Mammary epithelial cell (primary cell): ENCODE measurements at places on chromosomes 12 and 14.

- no peak for DNase-seq
Observed at GRCh38 chr14:92450351-92451070, 63.1 kb upstream of the RIN3 start.

DNA sequence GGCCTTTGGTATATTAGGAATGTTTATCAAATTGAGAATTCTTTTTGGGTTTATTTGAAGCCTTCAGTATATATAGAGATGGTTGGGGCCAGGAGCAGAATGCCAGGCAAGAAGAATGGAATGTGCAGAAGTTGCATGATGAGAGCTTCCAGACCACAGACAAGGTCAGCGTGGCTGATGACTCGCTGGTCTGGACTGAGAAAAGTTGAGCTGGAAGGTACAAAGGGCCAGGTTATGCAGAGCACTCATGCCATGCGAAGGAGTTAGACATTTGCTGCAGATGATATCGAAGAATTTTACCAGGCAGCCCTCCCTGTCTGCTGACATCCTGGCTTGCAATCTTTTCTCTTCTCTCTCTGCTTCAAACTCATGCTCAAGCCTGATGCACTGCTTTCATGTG, 196.2 kb upstream of the ARHGAP5 start:
- DNase-seq, result peak; percentile 87

GRCh38 chr12:49195736-49196135, 6.9 kb upstream of the TUBA1A start:
- no peak for DNase-seq

GRCh38 chr12:2796187-2796666, 1.5 kb downstream of the FKBP4 start:
- DNase-seq, result peak; percentile 21

GRCh38 chr12:19388131-19388549, 51.2 kb upstream of the AEBP2 start:
- no peak for DNase-seq

DNA sequence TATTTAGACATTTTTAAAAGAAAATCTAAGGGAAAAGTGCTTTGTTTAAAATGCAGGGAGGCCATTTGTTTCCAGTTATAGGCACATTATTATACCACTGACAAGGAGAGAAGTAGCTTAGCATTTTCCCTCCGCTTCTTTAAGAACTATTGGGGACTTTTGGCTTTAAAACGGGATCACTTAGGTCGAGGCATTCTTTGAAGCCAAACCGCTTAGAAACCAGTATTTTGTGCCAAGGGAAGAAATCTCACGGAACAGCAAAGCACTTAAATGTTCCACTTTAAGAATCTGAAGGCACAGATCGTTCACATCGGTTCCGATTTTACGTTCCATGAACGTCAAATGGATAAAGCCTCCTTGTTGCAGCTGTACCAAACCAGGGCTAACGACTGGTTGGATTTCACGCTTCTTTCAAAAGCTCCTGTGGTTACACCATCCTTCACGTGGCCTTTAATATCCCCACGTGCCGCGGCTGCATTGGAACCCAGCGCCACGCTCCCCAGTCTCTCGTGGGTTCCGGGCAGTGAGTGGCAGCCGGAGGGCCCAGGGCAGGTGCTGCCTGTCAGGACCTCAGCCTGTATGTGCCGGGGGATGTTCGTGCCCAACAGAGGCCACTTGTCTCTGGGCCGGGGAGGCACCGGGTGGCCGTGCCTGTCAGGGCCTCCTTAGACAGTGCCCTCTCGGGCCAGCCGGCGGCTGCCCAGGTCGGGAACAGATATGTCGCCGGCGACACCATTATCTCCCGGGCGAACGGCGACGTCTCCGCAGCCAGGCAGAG, 195.4 kb downstream of the KIF26A start:
- DNase-seq, result no peak

GRCh38 chr12:68239309-68239982, 13.8 kb upstream of the IL26 start:
- DNase-seq, result no peak

DNA sequence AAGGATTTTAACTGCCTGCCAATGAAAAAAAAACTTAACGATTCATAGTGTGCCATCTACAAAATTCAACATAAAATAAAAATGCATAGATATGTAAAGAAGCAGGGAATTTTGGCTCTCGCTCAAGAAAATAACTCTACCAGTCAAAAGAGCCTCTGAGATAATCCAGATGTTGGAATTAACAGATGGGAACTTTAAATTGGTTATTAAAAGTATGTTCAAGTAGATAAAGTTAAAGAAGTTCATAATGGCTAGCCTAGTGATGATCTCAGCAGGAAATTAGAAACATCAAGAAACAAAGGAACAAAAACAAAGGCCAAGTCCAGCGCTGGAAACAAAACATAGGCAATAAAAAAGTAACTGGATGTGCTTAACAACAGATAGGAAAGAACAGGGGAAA, 23.1 kb downstream of the PIK3C2G start:
- no peak for DNase-seq

DNA sequence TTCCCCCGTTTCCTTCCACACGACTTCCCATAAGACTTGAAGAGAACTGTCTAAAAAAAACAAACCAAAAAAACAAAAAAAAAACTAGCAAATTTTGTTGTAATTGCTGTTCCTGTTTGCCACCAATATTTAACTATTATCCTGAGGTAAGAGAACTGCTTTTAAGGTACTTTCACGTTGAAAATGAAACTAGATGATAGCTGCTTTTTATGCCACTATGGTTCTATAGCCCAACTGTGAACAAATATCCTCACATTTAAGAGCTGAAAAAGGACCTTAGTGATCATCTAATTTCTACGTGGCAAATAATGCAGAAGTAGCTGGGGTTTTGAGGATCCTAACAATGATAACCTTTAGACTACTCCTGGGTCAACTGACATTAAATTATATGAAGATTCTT, 98.6 kb downstream of the TAOK3 start:
- no peak for DNase-seq

GRCh38 chr12:68207276-68207675, 18.3 kb downstream of the IL26 start:
- no peak for DNase-seq

DNA sequence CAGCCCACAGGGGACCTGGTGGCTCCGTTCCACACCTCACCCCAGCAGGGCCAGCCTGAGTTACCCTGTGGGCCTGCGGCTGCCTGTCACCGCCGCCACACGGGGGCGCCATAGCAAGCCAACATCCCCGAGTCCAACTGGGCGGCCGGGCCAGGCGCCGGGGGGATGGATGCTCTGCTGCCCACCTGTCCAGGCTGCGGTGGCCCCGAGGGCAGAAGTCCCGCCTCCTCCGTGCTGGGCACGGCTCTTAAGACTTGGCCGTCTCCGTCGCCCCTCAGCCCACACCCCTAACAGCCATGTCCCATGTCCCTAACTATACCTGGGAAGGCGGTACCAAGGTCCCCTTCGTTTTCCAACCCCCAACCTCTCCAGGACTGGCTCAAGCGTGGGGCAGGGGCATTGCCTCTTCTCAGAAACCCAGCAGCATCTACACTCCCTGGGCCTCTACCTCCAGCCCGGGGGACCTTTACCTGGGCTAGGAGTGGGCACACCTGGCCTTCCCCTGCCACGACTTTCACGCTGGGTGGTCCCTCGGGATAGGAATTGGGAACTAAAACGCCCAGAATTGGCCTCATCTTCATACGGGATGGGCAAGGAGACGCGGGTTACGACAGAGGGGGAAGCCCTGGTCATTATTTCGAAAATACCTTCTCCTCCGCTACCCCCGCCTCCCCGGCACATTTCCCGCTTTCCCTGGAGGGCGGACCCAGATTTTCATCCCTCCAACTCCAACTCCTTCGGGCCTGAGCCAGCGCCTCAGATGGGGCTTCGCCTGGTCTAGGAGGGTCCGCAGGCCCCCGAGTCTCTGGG, 1.1 kb upstream of the CYP46A1 start:
- DNase-seq, result peak; percentile 60

DNA sequence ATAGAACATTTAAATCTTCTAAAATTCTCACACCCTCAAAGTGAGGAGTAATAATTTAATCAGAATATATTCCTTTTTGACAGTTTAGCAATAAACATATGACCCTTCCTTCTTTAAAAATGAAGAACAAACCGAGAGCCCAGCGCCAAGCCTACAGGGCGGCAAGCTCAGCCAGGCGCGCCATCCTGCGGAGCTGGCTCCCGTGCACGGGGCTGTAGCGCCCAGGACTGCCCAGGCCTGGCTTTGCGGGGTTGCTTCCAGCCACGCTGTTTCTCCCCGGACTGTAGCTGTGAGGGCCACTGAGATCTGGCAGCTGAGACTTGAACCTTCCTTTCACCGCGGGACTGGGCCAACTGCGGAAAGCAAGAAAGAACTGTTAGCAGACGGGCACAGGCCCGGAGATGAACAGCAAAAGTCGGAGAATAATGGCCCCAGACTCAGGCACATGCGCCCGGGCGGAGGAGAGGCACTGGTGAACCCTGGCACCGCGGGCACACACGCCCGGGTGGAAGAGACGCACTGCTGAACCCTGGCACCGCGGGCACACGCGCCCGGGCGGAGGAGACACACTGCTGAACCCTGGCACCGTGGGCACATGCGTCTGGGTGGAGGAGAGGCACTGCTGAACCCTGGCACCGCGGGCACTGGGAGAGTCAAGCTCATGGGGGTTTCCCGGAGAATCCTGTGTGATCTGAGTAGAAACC, 16.6 kb downstream of the PGAM5 start:
- DNase-seq, result no peak

- DNase-seq, result no peak
Observed at GRCh38 chr12:39300799-39301198, 142.1 kb downstream of the KIF21A start.

GRCh38 chr12:59453475-59453874, 142.4 kb upstream of the SLC16A7 start:
- no peak for DNase-seq

DNA sequence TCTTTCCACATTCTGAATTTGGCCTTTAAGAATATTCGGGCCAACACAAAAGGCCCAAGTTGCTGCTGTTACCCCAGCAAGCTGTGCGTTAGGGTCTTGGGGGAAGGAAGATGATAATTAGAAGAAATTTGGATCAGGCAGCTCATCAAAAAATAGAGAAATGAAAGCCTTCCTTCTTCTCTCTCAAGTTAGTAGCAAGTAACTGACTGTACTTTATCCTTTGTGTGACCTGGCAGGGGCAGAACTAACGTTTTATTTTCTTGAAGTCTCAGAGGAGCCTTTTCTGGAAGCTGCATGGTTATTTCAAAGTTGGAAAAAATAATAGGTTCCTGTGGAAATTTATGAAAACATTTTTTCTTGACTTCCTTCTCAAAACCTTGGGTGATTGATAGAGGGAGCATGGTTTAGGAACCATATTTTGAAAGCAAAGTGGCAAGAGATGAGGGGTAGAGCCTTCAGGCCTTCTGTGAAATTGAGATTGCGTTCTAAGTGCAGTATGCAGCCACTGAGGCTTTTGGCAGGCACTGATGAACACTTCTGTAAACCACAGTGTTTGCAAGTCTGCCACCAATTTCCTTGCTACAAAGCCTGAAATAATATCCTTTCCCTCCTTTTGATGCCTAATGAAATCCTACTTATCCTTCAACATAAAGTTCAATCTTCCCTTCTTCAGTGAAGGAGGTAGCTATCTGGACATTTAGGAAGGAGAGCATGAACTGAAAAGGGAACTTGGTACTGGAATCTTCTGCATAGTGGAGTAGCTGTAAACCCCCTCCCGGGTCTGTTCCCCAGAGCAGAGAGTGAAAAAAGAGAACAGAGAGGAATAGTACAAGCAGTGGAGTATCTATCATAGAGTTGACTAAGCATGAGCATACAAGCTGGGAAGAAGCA, 123.2 kb downstream of the FGD4 start:
- no peak for DNase-seq

- no peak for DNase-seq
Observed at GRCh38 chr12:6934110-6934509, 6.4 kb downstream of the ATN1 start.

GRCh38 chr14:61403411-61403810, 82.0 kb downstream of the PRKCH start:
- no peak for DNase-seq

DNA sequence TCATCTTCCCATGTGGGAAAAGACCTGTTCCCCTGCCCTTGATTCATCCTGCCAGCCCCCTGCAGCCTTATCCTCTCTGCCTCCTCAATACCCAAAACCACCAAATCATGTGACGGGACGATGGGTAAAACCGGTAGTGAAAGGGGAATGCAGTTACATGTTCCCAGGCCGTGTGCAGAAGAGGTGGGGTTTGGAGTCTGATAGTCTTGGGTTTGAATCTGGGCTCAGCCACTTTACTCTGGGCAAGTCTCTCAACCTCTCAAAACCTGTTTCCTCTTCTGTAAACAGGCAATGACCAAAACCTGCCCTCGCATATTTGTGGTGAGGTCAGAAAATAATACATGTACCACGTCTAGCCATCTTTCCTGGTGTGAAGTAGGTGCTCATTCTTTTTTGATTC, 123.0 kb downstream of the PLXNC1 start:
- DNase-seq, result no peak

- DNase-seq, result no peak
Observed at GRCh38 chr14:95348395-95349080, 28.8 kb upstream of the CLMN start.

GRCh38 chr12:89391726-89392336, 39.5 kb upstream of the DUSP6 start:
- DNase-seq, result no peak

- no peak for DNase-seq
Observed at GRCh38 chr12:92582475-92582874, 120.3 kb upstream of the PLEKHG7 start.

GRCh38 chr12:132186208-132186856, 42.1 kb downstream of the NOC4L start:
- DNase-seq, result no peak

- no peak for DNase-seq
Observed at GRCh38 chr12:121114806-121115205, 17.9 kb upstream of the P2RX7 start.
